ENCODE measurements at places on chromosomes 4 and X. TPM values are rescaled to one million over a fixed set of nuclear protein-coding genes. Genes with fewer than 3 reads are reported as not detected.

GRCh38 chrX:4787971-4788370 is 1074.5 kb upstream of the PRKX start:
- no peak overlapping the region for H3K27ac ChIP-seq
- H3K36me3 ChIP-seq, result no peaks in the 10 kb centered on the region
- H3K4me1 ChIP-seq, result no peaks in the 10 kb centered on the region

GRCh38 chr4:34202154-34202553 is 2042.2 kb downstream of the ARAP2 start:
- no peaks in the 10 kb centered on the region for H3K27me3 ChIP-seq
- H3K27ac ChIP-seq, result no peak overlapping the region
- no peak for DNase-seq

- H3K27me3 ChIP-seq, result peaks cover 9% of the 10 kb centered on the region
- no peaks in the 10 kb centered on the region for H3K36me3 ChIP-seq
- H3K4me1 ChIP-seq, result no peaks in the 10 kb centered on the region
- H3K4me3 ChIP-seq, result no peak overlapping the region
- no peak for DNase-seq
These were observed 74.4 kb downstream of the SOWAHB start for GRCh38 chr4:76823495-76823894.

GAGE1 gene
- total RNA-seq, result not detected

- H3K4me3 ChIP-seq, result no peak overlapping the region
- H3K27me3 ChIP-seq, result peaks cover 48% of the 10 kb centered on the region
- H3K4me1 ChIP-seq, result peaks cover 16% of the 10 kb centered on the region
- H3K36me3 ChIP-seq, result no peaks in the 10 kb centered on the region
- no peak for DNase-seq
These were observed 137.5 kb downstream of the PALLD start for GRCh38 chr4:168634276-168634802.

DNA sequence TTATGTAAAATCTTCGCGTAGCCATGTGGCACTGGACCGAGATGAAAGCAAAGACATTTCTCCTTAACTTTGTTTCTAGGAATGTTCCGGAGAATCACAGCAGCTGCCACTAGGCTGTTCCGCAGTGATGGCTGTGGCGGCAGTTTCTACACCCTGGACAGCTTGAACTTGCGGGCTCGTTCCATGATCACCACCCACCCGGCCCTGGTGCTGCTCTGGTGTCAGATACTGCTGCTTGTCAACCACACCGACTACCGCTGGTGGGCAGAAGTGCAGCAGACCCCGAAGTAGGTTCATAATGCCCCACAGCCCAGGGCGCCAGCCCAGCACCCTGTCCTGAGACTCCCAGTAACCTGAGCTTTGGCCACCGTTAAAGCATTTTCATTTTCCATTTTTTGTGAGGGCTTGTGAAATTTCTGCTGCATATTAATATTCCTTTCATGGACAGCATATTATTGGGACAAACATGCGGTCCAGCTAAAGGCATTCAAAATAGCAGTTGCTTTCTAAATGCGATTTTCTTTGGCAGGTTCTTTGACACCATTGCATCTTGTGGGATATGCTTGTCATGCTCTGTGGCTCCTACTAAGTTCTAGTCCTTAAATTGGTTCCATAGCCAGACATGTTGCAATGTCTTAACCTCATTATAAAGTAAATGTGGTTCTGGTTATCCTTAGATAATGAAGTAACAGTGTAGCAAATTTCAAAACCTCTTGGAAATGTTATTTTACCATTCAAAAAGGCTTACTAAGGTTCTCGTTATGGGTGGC is 49.1 kb upstream of the MSANTD1 start:
- no peak overlapping the region for H3K4me3 ChIP-seq
- peaks cover 17% of the 10 kb centered on the region for H3K36me3 ChIP-seq

DNA sequence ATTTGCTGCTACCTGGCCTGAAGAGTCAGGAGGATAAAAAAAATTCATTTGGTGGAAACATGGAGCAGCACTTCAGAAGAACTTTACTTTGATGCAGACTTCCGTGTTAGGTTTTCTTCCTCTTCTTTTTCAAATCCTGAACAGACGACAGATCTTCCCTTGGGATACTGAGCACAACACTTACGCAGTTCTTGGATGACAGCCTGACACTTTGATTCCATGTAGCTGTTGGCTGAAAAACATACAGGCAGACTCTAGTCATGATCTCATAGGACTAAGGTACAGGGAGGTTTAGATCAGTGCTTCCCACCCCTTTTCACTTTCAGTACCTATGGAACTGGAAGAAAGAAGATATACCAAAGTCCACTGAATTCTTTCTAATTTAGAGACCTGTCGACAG is 9.2 kb downstream of the CMC4 start:
- DNase-seq, result no peak
- H3K4me1 ChIP-seq, result peaks cover 15% of the 10 kb centered on the region
- H3K36me3 ChIP-seq, result no peaks in the 10 kb centered on the region
- no peaks in the 10 kb centered on the region for H3K27me3 ChIP-seq

Measured in activated T-helper 1 cell treated with anti-CD3 and anti-CD28 coated beads, Interleukin-12 subunit alpha, Interleukin-12 subunit beta, Interleukin-2, Interleukin-4 antibody, amounts not matched to agents 30 ng/mL and 10 ng/mL and 1 ng/mL, durations not matched to agents 14 hours and 24 hours and 36 hours (primary cell).